ACHN (cell line): ENCODE measurements at places on chromosomes 16 and 17.

DNA sequence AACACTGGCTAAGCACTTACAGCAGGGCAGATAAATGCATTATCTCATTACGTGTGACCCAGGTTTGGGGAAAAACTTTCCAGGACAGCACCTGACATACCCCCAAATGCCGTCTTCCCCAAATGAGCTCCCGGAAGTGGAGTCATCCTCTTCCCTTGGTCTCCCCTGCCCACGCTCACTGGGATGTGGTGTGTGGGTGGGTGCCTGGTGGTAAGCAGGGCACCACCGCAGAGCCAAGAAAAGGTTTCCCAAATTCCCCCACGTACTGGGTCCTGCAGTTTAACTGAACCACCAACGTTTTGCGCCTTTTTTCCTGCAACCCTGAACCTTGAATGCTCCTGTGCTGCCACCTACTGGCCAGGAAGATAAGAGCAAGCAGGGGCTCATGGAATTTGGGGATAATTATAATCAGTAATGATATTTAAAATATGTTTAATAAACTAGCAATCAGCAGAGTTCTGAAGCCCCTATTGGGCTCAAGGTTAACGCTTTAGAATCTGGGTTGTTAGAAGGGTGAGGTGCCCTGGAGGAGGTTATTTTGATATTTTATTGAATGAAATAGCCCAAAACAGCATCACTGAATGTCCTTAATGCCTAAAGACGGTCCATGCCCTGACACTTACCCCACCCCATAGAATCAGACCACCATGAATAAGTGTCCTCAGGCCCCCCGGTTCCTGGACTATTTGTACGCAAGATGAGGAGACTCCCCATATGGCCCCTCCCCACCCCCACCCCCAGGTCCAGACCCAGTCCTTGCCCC lies 8.0 kb downstream of the SPPL2C start:
- peak; percentile 67 for DNase-seq

DNA sequence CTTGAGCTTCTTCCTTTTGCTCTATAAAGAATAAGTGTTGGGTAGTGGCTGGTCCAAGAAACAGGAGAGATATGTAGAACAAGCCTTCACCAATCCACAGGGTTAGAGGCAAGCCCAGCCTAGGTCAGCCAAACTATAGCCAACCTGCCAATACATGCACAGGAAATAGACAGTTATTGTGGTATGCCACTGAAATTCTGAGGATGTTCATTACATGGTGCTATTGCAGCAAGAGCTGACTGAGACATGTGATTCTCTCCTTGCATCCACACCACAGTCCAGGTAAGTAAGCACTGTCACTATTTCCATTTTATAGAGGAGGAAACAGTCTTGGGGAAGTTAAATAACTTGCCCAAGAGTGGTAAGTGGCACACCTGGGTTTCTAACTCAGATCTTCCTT lies 268.1 kb downstream of the NPIPA8 start:
- DNase-seq = no peak

GRCh38 chr16:68247400-68247799 lies 2.2 kb downstream of the PLA2G15 start:
- DNase-seq = no peak

GRCh38 chr17:47338026-47338425 lies 14.3 kb downstream of the EFCAB13 start:
- DNase-seq = peak; percentile 31

DNA sequence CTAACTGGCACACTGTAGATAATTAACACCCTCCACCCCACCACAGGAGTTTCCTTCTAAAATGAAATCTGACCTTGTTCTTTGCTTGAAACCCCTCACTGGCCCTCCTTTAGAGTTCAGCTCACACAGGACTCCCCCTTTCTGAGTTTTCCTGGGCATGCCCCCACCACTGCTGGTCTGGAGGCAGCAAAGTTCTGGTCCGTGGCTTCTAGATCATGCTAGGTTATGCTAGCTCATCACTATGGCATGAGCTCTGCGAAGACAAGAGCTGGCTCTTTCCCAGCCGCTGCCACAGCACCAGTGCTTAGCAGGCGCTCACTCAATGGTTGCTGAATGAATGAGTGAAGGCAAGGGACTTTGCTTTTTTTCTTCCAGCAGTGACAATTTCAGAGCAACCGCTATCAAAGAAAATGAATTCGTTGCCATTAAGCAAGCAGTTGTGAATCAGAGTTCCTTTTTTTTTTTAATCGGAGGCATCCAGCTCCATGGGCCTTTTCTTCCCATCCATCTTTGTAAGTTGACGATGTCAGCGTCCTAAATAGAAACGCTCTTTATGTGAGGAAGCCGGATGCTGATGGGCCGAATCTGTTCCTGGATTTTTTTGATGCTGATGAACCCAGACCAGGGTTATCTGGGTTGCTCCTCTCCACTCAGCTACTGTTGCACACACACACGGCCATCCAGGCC lies 80.8 kb upstream of the NOL11 start:
- peak; percentile 53 for DNase-seq

DNA sequence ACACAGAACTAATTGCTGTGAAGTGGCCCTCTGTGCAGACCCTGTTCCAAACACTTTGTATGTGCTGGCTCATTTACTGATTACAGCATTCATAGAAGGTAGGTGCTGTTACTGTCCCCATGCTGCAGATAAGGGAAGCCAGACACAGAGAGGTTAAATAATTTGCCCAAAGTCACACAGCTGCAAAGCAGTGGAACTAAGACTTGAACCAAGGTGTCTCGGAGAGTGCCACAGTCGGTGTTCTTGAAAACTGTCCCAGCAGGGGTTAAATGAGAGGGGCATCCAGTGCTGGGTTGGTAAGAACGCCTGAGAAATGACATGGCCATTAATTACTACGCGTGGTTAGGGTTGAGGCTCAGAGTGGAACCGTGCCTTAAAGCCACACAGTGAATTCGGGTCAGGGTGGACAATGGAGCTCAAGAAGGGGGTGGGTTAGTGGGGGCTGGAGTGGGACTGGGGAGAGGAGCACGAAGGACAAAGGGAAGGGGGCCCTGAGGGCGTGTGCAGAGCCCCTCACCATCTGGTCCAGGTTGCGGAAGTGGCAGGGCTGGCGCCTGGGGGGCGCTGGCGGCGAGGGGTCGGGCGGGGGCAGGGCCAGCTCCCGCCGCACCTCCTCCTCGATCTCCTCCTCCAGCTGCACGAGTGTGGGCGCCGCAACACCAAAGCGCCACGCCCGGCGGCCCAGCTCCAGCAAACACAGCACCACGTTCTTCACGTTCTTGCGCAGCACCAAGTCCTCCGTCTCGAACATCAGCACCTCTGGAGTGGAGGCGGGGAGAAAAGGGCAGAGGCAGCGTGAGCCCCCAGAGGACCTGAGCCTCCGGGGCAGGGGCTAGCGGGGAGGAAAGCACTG lies 3.3 kb downstream of the GAS2L2 start:
- no peak for DNase-seq

GRCh38 chr16:57950382-57950781 lies 20.5 kb downstream of the CNGB1 start:
- DNase-seq = no peak

GRCh38 chr17:973053-973452 lies 6.5 kb downstream of the NXN start:
- DNase-seq = no peak

DNA sequence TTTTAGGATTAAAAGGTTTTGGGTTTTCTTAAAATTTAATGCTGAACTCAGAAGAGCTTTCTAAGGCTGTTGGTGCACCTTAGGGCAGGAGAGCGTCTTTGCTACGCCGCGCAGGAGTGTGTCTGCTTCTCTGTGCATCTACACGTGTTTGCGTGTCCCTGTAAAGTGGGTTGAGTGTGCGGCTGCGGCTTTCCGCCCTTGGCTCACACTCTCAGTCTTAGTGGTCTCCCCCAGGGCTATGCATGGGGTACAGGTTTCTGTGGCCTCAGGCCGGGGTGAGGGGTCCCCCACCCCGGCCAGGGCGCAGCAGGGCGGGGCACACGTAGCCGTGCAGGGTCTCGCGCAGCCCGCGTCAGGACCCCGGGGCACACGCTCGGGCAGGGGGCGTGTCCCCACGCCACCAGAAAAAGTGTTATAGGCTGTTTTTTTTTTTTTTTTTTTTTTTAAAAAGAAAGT lies 727 bp upstream of the TENT4B start:
- peak; percentile 61 for DNase-seq

DNA sequence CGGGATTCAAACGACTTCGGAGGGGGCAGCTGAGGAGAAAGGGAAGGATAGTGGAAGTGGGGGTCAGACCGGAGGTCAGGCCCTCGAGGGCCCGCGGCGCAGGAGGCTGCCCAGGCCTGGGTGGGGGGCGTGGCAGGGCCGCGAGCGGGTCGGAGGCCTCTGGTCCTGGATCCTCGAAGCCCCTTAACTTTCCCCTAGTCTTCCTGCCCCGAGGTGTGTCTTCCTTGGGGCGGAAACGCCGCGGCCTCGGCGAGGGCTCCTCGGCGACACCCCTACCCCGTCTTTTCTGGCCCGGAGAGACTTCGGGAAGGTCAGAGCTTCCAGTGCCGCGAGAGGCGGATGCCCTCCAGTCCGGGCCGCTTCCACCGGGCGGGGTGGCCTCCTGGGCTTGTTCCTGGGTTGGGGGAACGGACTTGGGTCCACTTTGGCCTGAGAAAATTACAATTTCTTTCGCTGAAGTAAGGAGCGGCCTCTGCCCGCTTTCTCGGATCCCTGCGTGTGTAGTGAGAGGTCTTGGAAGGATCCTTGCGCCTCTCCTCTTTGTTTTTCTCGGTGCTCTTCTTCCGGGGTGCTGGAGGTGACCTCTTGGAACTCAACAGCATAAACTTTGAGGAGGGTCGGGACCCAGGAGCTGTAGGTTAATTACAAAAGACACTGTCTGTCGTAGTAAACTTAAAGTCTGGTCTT lies 491 bp downstream of the IST1 start:
- peak; percentile 71 for DNase-seq

DNA sequence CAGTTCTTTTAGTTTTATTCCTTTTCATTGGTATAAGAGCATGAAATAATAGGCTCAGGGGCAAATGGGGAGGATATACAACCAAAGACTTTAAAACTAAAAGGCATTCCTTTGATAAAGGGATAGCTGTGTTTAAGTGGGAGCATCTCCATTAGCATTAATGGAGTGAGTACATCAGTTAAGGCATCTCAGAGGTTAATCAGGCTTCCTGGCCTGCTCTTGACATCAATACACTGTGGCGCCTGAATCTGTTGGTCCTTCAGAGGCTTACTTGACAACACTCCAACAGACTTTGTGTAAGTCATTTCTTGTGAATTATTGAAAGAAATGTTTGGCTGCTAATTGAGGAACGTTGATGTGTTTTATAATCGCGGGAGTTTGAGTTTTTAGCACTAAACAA lies 230.7 kb downstream of the BCAS3 start:
- no peak for DNase-seq

DNA sequence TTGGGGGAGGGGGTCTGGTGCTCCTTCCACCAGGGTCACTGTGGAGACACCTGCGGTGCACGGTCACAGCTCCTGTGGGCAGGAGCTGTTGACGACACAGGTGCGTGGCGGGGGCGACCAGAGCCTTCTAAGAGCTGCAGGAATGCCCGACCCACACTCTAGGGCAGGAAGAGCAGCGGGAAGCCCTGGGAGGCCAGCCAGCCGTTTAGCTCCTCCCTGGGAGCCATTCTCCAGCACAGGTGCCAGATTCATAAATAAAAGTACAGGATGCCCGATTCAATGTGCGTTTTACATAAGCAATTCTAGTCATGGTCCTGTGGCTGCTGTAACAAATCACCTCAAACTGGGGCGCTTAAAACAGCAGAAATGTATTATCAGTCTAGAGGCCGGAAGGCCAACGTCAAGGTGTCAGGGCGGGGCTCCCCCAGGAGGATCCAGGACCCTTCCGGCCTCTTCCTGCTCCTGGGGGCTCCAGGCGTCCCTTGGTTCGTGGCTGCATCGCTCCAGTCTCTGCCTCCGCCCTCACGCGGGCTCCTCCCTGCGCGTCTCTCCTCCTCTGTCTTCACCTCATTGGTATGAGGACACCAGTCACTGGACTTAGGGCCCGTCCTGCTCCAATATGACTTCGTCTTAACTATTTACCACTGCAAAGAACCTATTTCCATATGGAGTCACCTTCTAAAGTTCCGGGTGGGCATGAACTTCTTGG lies 155.4 kb downstream of the FOXL1 start:
- no peak for DNase-seq

- peak; percentile 10 for DNase-seq
Observed at GRCh38 chr16:66580605-66581209, 1.4 kb downstream of the CMTM2 start.

GRCh38 chr16:47866423-47866822 lies 289.4 kb downstream of the ABCC12 start:
- no peak for DNase-seq

GRCh38 chr16:11857161-11857560 lies 5.8 kb upstream of the RSL1D1 start:
- no peak for DNase-seq

DNA sequence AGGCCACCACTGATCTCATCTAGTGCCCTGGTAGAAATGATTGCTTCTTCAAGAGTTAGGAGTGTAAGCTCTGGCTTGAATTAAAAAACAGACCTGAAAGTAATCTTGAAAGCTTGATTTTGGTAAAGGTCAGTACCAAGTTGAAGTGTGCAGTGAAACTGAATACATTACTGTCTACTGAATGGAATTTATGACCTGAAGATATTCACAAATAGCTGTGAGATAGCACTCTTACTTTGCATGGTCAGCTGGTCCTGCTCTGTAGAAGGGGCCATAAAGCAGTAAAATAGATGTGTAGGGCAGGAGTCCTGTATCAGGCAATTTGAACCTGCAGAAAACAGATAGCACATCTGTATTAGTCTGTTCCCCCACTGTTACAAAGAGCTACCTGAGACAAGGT lies 78.6 kb downstream of the MYH13 start:
- no peak for DNase-seq

DNA sequence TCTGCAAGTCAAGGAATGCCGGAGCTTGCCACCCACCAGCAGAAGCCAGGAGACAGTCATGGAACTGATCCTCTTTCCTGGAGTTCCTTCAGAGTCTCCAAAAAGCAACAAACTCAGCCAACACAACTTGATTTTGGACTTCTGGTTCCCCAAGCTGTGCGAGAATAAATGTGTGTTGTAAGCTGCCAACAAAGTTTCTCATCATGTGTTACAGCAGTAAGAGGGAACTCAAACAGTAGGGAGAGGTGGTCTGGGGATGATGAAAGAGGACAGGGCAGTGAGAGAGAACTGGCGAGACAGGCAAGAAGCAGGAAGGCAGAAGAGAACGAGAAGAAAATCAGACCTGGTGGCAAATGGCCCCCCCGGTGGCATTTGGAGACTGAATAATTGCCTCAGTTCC lies 204.9 kb downstream of the MAF start:
- no peak for DNase-seq

GRCh38 chr16:29974291-29975133 lies 844 bp downstream of the TAOK2 start:
- no peak for DNase-seq
